ENCODE measurements at places on chromosomes 11 and 22.

GRCh38 chr11:73752216-73752867 is 8.5 kb downstream of the RAB6A start:
- DNase-seq, result no peak

- DNase-seq, result no peak
These were observed 5.2 kb downstream of the FXYD2 start for GRCh38 chr11:117819096-117820040.

- DNase-seq, result no peak
These were observed 53.2 kb downstream of the SHISAL1 start for GRCh38 chr22:44259366-44260215.

GRCh38 chr11:63641727-63642126 is 27.5 kb upstream of the PLAAT3 start:
- DNase-seq, result peak; percentile 16

DNA sequence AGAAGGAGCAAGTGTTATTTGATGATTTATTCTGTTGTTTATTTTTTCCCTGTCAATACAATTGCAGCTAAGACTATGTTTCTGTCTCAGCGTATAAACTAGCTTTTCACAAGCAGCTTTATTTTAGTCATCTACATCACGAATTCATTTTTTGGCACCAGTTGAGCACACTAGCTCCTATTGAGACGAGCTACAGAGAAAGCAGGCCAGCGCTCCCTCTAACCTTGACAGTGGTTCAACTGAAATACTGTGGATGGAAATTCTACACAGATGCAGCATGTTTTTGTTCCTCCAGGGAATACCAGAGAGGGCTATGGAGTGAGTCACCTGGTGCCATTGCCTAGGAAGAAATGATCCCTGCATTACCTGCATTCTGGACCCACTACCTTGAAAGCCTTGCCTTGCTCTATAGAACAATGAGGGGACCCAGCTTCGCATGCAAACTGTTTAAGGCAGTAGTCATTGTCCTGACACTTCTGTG is 108.2 kb upstream of the ARHGAP42 start:
- DNase-seq, result no peak

- no peak for DNase-seq
These were observed 76.2 kb upstream of the HORMAD2 start for GRCh38 chr22:30004101-30004500.

DNA sequence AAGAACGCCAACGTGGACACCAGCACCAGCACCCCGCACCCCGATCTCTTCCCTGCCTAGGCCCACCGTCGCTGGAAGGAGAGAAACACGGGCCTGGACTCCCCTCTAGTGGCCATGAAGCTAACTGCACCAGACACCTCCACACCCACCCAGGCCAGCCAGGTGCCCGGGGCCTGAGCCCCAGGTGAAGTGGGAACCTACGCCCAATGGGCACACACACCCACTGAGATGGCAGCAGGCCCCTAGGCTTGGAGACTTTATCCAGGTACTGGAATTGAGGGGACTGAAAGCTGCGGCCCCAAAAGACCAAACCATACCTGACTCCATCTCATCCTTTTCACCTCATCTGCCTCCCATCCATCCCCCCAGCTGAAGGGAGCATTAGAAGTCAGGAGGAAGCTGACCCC is 81.0 kb downstream of the BUD13 start:
- no peak for DNase-seq

- DNase-seq, result peak; percentile 79
These were observed 35.6 kb upstream of the ADORA2A start for GRCh38 chr22:24391836-24392217.

DNA sequence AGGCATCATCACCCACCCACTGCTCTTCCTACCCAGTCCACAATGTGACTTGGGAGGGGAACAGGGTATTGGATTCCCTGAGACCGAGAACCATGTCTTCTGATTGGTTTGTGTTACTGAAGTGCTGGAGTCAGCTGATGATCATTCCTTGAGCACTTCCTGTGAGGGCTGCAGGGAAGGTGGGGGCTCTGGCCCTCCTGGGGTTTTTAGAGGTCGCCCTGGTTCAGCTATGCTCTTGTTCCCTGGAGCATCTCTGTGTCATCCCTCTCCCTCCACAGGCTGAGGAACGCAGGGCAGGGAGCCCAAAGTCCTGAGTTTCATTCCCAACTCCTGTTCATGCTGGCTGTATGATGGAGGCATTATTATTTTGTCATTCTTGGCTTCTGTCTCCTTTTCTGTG is 6.7 kb downstream of the ZC3H7B start:
- no peak for DNase-seq

DNA sequence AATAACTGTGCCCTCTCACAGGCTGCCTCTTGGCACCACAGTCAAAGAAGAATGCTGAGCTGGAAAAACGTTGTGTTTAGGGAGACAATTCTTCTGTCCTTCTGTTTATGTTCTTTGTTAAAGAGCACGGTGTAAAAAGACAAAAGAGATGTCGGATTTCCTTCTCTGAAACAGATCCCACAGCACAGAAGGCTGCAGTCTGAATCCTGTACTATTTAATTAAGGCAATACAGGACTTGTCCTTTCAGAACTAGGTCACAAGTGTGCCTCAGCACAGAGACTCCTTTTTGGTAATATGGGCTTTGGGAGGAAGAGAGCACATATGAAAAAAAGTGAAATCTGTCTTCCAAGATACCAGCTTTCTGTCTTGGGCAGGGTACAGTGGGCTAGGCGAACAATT is 201.2 kb downstream of the NTM start:
- no peak for DNase-seq

DNA sequence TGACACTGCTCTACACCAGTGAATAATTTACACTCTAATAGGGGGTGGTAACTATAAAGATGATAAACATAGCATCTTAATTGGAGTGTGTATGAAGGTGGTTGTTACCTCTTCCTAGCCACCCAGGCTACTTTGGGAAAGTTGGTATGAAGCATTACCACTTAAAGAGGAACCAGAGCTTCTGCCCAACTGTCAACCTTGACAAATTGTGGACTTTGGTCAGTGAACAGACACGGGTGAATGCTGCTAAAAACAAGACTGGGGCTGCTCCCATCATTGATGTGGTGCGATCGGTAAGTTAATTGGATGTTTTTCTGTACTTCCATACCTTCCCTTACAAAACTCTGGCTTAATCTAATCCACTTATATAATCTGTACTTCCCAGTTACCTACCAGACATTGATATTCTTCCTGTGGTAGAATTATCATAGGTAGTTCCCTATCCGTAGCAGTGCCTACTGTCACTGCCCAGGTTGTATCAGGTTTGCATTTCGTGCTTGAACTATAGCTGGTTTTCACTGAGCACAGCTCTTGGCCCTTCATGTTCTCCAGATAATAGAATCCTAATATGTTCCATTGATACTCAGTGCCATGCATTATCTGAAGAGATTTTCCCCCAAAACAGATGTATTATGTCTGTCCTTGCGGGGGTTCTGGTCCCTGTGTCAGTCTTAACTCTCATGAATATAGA is 2.2 kb downstream of the RPL27A start:
- DNase-seq, result no peak

DNA sequence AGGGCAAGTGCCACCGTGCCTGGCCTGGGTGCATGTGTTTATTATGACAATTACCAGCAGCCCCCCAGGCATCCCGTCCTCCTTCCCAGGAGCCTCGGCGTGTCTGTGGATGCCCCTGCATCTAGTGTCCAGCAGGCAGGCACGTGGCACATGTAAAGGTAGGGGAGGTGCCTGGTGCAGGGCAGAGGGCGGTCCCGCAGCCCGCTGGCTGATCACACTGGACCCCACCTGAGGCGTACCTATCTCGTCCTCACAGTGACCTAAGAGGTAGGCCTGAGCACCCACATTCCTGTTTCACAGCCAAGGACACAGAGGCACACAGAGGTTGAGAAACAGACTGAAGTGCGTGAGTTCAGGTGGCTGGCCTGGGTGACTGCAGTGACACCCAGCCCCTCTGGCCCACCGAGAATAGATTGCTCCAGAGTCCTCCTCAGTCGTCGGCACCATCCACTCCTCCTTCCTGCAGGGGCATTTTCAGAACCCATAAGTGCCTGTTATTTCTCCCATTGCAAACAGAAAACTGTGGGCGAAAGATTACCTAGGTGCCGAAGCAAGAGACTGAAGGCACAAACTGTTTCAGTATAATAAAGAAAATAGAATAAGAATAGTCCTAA is 3.0 kb upstream of the PHRF1 start:
- DNase-seq, result no peak

GRCh38 chr11:130471731-130472433 is 23.4 kb downstream of the ADAMTS15 start:
- DNase-seq, result no peak

- no peak for DNase-seq
These were observed 535 bp downstream of the AQP11 start for GRCh38 chr11:77590194-77590782.

GRCh38 chr22:46742576-46743221 is 4.6 kb upstream of the CERK start:
- no peak for DNase-seq

DNA sequence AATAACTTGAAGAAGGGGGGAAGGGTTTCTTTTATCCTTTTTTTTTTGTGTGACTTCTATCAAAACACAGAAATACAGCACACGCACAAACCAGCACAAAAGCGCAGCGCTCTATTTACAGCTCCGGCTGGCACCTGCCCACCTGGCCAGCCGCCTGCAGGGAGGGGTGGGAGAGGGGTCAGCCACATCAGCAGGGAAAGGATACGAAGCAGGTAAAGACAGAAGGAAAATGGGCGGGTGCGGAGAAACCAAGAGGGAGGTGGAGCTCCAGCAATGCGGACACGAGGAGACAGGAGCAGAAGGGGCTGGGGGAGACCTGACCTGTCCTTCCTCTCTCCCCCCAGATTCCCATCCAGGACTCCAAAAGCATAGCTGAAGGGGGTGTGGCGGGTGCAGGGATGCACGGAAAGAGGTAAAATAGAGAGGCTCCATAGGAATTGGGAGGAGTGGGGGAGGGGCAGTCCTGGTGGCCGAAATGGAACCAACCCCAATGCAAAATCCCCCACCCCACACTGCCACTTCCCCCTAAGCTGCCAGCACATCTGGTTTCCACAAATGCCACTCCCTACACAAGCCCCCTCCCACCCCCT is 14.1 kb downstream of the CXCR5 start:
- DNase-seq, result no peak

- no peak for DNase-seq
These were observed 7.2 kb upstream of the RASGRP2 start for GRCh38 chr11:64751136-64751535.

GRCh38 chr22:19674129-19674928 is 40.0 kb upstream of the SEPTIN5 start:
- DNase-seq, result no peak

- no peak for DNase-seq
These were observed 38.8 kb downstream of the STIM1 start for GRCh38 chr11:3894128-3894731.

- DNase-seq, result no peak
These were observed 935 bp downstream of the LAMTOR1 start for GRCh38 chr11:72102162-72102561.

DNA sequence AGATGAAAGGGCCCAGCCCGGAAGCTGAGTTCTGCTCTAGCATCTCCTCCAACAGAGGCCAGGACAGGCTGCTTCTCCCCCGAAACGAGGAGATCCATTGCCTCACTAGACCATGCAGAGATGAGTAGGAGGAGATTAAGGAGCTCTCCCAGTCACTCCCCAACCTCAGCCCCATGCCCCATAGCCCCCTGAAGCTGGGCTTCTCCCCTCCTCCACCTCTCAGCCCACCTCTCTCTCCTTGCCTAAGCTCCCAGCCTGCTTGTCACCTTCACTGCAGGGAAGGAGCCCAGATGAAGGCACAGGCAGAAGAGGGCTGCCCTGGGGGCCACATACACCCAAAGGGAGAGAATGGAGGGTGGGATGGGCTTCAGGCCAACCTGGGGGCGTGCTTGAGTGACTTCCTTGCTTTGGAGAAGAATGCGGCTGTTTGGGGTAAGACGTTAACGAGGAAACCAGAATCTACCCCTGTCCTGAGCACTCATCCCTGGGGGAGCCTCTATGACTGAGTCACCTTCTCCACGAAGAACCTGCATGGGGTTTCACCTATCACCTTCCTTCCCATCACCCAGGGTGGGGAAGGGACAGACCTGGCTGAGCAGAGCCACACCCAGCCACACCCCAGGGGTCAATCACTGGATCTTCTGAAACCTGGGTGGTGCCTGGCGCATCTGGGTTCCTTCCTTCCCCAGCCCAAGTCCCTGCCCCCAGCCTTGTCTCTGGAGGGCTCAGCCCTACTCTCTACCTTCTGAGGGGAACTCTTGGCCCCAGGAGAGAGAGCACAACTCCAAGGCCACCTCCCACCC is 11.6 kb upstream of the GNAZ start:
- no peak for DNase-seq

GRCh38 chr11:68009391-68010089 is 587 bp upstream of the ALDH3B1 start:
- DNase-seq, result no peak

- no peak for DNase-seq
These were observed 146.4 kb upstream of the TIMP3 start for GRCh38 chr22:32655068-32655467.

GRCh38 chr11:27757953-27758352 is 57.7 kb upstream of the BDNF start:
- DNase-seq, result peak; percentile 56

DNA sequence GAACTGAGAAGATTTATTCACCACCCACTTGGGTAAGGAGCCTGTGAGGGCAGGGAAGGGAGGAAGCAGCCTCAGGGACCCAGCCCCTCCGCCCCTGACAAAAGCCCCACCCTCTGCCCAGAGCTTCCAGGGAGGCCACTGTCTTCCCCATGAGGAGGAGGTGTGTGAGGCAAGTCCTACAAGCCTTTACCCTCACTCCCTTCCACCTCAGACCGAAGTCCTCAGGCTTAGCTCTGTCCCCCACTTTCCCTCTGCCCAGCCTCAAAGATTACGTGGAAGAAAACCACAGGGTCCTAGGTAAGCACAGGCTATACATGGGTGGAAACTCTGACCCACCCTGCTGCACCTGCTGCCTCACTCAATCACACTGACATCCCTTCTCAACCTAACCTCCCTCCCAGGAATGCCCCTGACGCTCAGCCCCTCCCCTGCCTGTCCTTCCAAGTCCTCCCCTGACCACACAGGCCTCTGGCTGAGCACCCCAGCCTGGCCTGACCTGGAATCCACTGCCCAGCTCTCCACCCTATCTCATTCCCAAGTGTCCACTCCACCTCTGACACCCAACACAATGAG is 3.6 kb upstream of the ARAP1 start:
- DNase-seq, result no peak

GRCh38 chr22:45743687-45744086 is 72.1 kb downstream of the ATXN10 start:
- DNase-seq, result no peak

DNA sequence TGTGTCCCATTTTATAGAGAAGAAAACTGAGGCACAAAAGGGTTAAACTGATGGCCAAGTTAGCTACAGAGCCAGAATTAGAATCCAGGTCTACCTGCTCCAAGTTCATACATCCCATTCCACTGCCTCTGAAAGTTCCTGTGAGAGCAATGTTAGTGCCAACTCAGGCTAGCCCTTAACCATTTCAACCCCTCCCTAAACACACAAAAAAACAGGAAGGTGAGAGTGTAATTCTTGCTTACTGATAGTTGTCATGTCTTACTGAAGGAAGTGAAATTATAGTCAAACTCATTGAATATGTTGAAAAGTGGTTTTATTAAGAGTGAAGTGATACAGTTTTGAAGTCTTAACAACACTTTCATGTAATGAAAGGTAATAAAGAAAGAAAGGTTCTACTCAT is 2.9 kb upstream of the E2F8 start:
- no peak for DNase-seq
